D341Med (cell line): ENCODE measurements at places on chromosomes 7 and 10.

DNA sequence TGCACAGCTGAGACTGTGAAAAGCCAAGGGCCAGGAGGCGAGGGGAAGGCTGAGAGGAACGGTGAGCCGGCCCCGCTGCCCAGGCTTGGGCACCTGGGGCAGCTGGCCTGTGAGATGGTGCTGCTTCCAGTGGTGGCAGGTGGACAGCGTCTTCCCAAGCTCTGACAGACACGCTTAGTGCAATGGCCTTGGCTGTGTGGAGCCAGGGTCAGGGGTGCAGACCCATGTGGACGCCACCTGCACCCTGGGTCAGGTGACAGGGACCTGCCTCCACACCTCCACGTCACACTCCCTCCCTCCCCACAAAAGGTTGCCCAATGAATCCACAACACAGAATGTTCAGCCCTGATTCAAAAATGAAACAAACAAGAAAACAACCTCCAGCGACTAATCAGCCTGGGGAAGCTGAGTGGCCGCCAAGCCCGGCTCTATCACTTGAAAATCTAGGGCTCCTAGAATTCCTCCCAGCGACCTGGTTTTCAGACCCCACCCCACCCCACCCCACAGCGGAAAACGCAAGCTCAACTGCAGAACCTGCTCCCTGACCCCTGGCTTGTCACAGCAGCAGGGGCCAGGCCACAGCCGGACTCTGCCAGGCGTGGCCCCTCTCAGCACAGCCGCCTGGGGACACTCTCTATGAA lies 54.3 kb downstream of the PRKAG2 start:
- no peak for DNase-seq

DNA sequence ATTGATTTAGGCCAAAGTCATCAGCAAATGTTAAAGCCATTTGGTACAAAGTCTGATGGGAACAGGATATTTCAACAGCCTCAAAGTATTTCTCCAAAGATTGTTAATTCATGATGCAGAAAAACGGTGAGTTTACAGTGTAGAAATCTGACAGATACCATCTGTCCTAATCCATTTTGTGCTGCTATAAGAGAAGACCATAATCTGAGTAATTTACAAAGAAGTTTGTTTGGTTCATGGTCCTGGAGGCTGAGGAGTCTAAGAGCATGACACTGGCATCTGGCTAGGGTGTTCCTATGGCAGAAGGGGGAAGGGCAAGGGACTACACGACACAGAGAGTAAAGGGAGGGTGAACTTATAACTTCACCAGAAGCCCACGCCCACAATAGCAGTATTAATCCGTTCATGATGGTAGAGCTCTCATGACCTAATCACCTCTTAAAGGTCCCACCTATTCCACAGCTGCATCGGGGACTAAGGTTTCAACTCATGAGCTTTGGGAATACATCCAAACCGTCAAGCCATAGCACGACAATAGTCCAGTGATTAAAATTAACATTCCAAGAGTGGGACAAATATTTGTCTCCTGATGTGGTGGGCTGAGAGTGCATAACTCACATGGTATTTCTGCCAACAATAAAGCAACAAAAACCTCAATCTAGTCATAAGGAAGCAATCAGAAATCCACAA lies 298.6 kb upstream of the AKR1E2 start:
- DNase-seq = no peak

GRCh38 chr10:89257581-89257980 lies 6.0 kb upstream of the LIPA start:
- DNase-seq = no peak

- no peak for DNase-seq
Measured at GRCh38 chr7:149245244-149245643, 5.8 kb downstream of the ZNF212 start.

DNA sequence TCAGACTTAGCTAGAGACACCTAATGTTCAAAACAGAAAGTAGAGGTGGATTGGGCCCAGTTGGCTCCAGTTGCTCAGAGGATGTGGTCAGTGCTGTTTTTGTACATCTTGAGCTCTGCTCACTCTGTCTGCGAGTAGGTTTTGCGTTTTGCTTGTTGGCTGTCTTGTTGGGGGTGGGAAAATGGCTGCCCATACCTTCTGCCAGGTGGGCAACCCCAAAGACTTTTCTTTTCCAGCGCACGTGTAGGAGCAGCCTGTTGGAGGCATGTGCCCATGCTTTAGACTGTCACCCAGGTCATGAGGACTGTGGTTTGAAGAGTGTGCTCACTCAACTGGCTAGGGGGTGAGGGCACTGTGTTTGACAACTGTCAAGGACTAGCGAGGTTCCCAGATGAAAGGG lies 73.9 kb downstream of the KAT6B start:
- DNase-seq = no peak

DNA sequence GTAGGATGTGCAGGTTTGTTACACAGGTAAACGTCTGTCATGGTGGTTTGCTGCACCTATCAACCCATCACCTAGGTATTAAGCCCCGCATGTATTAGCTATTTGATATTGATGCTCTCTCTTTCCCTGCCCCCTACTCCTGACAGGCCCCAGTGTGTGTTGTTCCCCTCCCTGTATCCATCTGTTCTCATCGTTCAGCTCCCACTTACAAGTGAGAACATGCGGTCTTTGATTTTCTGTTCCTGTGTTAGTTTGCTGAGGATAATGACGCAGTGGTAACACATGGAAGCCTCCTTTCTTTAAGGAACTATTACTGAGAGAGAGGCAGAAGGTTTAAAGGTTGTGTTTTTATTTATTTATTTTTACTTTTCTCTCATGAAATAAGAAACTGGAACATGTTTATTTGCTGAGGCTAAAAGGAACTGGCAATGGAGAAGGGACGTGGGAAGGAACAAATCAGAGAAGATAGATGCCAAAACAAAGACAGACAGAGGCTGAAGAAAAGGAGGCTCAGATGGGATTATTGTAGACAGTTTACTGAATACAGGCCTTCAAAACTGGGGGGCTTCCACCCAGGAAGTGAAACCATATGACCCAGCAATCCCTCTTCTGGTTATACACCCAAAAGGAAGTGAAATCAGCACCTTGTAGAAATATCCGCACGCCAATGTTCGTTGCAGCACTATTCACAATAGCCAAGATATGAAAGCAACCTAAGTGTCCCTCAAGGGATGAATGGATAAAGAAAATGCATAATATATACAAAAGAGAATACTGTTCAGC lies 556.3 kb downstream of the GRM8 start:
- no peak for DNase-seq

GRCh38 chr7:69878591-69878990 lies 280.3 kb downstream of the AUTS2 start:
- no peak for DNase-seq
